T-helper 2 cell (primary cell): ENCODE measurements at places on chromosomes 11 and 22.

GRCh38 chr11:125168918-125169456 is 4.4 kb downstream of the PKNOX2 start:
- DNase-seq = no peak

GRCh38 chr22:44659140-44659539 is 42.9 kb upstream of the PRR5 start:
- no peak for DNase-seq

GRCh38 chr11:59776210-59777066 is 21.3 kb downstream of the STX3 start:
- DNase-seq = peak; percentile 11

GRCh38 chr11:134921938-134922337 is 509.9 kb upstream of the B3GAT1 start:
- no peak for DNase-seq

DNA sequence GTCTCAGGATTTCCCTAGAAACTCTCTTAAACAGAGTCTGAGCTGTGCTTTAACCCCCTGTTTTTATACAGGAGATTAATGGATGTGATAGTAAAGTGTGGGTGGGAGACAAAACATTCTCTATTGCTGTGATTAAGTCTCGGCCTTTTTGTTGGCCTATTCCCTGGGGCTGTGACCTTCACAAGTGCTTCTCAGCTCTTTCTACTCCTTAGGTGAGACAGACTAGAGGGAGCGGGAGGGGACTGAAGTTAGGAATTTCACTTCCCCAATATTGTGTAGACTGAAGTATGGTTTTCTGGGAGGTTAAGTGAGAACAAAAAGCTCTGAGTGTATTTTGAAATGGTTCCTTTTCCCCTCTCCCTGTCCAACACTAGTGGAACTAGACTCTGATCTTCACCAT is 29.8 kb upstream of the OR8B8 start:
- DNase-seq = no peak

DNA sequence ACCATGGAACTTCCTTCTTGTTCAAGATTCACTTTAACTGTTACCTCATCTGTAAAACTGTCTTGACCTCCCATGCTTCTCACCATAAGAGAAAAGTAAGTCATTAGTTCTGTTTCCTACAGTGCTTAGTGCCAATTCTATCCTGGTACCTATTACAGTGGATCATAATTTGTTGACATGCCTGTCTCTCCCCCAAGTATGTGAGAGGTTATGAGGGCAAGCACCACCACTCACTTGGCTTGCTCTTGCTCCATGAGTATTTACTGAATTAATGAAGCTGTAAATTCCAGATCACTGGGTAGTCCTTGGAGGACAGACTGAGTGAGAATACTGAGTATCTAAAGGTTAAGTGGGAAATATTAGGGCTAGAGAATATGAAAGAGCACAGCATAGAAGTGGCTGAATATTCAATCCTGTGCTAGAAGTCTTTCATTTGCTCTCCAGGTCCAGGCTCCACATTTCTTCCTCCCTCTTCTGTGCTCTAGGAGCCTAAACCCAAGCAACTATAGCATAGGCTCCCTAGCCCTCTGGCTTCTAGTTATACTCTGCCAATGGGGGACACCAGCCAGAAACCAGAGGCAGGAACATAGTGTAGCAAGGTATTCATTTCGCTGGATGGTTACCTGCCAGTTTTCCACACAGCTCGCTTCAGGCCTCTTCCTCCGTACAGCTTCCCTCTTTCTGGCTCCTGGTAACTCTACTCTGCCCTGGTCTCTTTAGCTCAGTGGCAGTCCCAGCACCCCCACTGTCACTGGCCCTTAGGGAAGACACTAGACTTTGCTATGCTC is 118.2 kb upstream of the SLC5A12 start:
- DNase-seq = no peak

DNA sequence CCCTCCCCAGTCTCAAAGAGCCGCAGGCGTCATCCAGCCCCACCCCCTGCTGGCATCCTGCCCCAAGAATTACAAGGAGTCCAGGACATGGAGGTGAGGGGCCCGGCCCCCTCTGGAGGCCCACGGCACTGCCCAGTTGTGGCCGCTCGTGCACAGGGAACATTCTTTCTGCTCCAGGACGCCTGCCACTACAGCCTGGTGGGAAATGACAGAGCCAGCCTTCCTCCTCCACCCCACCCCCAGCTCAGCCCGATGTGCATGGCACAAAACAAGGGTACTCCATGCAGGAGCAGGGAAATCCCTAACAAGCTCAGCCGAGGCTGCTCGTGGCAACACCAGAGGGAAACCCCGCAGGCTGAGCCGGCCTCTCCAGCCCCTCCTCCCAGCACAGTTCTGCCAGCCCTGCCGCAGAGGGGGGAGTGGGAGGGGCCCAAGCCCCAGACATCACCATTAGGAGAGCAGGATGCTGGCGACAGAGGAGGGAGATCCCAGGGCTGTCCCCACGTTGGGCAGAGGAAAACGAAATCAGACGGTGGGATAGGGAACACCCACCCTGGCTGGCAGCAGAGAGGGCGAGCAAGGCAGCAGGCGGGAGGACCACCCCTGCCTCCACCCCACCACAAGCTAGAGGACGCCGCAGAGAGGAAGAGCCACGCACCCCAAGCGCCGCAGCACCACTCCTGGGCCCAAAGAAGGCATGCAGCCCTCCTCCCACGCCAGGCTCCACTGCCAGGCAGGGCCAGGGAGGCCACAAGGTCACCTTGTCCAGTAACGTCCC is 10.0 kb downstream of the IGSF9B start:
- DNase-seq = peak; percentile 13

DNA sequence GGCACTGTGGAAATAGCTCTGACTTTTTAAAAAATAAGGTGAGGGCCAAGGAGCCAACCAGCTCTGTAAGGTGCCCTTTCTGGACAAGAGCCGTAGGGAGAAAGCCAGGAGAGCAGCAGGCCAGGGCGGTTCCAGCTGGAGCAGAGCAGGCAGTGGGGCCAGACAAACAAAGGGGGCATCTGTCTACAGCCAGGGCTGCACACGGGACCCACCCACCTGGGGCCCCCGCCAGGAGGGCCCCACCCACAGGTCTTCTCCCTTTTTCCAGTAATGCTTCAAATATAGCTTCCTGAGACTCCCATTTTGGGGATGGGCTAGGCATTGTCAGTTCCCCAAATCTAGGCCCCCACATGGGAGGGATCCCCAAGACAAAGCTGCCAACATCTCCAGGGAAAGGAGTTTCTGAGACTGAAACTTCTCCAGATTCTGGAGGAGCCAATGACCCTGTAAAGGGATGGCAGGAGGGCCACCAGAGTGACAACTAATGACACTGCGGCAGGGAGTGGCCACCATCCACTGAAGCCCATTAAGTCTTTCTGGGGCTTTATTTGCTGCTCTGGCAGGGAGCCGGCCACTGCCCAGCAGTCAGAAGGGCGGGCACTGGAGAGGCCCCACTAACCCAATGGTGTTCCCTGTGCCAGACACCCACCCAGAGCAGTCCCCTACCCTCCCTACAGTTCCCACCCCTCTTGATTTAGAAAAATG is 1.9 kb downstream of the ZFTA start:
- no peak for DNase-seq

DNA sequence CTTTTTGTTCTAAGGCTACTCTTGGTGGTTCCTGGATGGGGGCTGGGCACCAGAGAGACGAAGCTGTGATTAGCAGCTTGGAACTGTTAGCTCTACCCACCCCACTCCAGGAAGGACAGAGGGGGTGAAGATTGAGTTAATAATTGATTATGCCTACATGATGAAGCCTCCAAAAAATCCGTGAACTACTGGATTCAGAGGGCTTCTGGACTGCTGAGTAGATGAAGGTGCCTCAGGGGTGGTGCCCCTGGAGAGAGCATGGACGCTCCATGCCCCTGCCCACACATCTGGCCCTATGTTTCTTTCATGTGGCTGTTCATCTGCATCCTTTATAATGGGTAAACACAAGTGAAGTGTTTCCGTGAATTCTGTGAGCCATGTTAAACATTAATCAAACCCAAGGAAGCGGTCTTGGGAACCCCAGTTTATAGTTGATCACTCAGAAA is 47.3 kb upstream of the CYP2D6 start:
- no peak for DNase-seq

DNA sequence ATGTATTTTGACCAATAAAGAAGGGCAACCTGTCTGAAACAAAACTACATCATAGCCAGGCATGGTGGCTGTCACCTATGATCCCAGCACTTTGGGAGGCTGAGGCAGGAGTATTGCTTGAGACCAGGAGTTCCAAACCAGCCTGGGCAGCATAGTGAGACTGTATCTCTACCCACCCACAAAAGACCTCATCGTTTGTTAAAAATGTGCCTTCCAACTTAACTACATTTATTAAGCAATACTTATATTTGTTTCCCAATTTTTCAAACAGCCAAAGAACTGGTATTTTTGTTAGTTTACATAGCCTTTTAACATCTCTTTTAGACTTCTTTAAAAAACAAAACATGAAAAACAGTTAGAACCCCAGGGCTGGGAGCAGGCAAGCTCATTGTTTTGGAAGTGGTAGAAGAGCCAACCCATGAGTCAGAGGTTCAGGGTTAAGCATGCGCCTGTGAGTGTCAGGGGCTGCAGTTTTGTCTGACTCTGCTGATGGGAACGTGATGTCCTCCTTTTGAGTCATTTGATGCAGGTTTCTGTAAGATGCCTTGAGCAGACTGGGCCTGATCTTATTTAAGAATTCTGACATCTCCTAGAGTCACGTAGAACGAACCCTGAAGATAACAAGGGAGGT is 53.9 kb upstream of the CRTAM start:
- DNase-seq = no peak

- DNase-seq = no peak
Observed at GRCh38 chr11:123451183-123451781, 21.2 kb downstream of the GRAMD1B start.

DNA sequence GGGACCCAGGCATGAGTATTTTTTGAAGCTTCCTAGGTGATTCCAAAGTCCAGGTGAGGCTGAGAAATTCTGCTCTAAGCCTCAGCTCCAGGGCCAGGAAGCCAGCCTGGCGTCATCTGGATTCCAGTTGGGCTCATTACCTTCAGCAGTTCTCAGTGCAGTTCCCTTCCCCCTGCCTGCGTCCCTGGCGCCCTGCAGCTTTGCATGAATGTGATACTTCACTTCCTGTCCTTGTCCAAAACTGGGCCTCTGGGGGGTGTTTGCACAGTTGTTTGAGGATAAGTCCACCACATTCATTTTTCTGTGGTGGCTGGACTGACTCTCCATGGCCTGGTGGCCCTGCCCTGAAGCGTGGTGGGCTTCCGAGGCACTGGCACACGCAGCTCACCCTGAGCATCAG is 98.1 kb downstream of the TENM4 start:
- DNase-seq = no peak

GRCh38 chr11:102479733-102480132 is 27.2 kb upstream of the TMEM123 start:
- DNase-seq = no peak

DNA sequence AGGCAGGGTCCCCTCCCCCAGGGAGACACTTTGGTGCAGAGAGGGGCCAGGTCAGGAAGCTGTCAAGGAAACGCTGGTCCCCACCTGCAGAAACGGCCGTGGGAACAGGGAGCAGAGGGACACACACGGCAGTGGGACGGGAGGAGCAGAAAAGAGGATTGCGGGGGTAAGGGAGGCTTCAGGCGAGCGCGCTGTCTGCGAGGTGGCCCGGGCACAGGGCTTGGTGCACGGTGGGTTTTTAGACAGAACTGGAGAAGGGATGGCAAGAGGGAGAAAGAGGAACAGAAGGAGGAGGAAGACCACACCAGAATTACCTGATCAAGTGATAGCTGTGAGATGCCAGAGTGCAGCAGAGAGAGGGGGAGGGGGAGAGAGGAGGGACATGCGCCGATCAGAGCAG is 6.0 kb upstream of the KLHL35 start:
- DNase-seq = no peak

GRCh38 chr11:8731647-8732323 is 49.2 kb downstream of the RPL27A start:
- DNase-seq = no peak

DNA sequence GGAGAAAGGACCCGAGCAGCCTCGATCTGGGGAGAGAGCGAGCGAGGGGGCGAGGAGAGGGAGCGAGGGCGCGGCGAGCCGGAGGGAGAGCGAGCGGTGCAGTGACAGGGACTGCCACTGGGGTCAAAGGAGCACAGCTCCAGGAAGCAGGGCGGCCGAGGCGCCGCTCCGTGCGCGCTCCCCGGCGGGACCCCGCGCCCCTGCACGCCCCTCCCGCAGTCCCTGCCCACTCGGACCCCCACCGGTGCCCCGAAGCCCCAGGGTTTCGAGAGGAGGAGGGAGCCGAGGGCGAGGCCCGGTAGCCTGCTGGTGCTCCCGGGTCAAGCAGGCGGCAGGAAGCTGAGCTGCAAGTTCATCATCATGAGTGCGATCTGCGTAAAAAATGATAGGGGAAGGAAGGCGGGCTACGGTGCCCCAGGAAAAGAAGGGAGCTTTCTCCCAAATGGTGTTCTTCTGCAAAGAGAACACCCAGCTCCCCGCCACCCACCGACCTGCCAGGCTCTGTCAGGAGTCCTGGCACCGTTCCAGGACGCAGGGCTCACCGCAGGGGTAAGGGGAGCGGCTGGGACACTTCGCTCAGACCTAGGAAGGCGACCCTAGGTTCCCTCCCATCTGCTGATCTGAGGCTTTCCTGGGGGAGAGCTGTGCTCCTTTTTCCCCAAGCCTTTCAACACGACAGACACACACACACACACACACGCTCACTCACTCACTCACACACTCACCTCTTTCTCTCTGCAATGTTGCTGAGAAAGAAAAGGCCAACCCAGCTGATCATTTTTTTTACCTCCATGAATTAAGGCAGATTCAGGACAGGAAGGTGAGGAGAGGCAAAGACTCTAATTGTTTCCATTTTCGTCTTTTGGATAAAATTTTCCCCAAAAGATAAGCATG is at the start of gene MPPED2:
Gene MPPED2, minus strand, starts transcription at position 103 of the 894 bp plus-strand sequence. CDS start 5,980 bp downstream, outside the sequence.
- peak; percentile 39 for DNase-seq

DNA sequence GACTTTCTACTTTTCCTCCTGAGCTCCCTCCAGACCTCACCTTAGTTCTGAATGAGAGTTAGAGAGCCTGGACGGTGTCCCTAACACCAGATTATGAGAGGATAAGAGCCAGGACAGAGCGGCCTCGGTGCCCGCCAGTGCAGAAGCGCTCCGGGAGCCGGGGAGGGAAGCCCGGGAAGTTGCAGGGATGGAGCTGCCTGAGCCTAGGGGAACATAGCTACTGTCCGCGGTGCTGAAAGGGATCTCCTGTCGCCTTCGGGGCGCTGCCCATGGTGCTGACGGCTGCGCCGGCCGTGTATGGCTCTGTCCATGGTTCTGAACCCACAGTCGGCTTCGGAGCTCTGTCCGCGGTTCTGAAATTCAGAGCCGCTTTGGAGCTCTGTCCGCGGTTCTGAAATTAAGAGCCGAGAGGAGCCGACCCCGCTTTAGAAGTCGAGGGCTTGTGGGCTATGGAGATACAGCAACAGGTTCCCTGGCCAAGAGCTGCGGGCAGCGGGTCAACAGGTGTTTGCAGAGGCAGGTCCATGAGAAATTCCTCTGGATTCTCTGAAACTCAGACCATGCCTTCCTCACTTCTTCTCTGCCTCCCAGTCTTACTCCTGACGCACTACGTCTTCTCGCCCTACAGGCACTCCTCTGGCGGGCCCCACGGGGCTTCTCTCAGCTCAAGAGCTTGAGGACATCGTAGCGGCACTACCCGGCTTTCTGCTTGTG is 814 bp downstream of the NPAS4 start:
- peak; percentile 73 for DNase-seq

GRCh38 chr22:16815073-16815472 is 10.1 kb downstream of the XKR3 start:
- no peak for DNase-seq
